ENCODE measurements at places on chromosomes 13 and 19.

- DNase-seq, result no peak
These were observed 1168.5 kb downstream of the UQCRFS1 start for GRCh38 chr19:28044477-28044876.

GRCh38 chr19:3026768-3027167 is 2.3 kb downstream of the TLE2 start:
- DNase-seq, result no peak

GRCh38 chr13:30872685-30873461 is 33.2 kb upstream of the MEDAG start:
- DNase-seq, result peak; percentile 84

DNA sequence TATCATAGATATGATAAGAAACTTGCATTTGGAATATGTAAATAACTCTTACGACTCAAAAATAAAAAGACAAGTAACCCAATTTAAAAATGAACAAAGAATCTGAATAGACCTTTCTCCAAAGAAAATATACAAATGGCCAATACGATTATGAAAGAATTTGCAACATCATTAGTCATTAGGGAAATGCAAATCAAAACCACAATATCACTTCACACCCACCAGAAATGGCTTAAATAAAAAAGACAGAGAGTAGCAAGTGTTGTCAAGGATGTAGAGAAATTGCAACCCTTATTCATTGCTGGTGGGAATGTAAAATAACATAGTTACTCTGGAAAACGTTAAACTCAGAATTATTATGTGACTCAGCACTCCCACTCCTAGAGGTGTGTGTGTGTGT is 226.6 kb upstream of the MAB21L1 start:
- no peak for DNase-seq

DNA sequence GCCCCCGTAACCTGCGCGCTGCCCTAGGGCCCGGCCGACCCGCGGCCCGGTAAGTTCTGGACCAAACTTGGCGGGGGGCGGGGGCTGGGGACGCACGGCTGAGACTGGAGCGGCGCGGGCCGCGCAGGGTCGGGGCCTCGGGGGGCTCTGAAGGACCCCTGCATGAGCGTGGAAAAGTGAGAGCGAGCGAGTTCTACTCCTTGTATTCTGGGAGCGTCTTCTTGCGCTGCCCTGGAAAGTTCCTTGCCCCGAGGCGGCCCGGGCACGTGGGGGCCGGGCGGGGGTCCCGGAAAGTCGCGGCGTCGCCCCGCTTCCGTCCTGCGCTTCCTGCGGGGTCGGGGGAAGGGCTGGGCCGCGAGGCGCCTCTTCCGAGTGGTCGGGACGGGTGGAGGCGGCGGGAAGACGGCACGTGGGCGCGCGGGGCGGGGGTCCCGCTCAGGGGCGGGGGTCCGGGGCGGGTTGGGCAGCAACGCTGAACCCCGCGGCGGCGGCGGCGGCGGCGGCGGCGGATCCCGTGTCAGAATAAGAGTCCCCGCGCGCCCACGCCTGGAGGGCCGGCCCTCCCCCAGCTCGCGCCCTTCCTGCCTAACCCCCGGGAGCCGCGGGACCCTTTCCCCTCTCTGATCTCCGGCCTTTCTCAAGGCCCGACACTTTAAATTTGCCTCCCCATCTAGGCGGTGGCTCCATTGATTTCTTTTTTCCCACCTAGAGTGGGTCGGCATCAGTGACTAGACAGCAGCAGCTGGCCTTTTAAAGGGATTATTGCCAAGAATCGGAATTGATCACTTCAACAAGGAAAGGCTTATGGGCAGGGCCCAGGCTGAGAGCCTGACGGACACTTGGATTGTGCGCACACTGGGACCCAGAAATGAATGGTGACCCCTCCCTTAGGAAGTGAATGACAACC is 749 bp downstream of the GATAD2A start:
- peak; percentile 68 for DNase-seq

- DNase-seq, result no peak
These were observed 20.7 kb downstream of the CAPN12 start for GRCh38 chr19:38723606-38723965.
